Suppressor macrophage treated with lipopolysaccharide for 1 hour (primary cell): ENCODE measurements at places on chromosomes 12 and 14.

GRCh38 chr12:70258605-70259403, 15.6 kb downstream of the CNOT2 start:
- DNase-seq: no peak

DNA sequence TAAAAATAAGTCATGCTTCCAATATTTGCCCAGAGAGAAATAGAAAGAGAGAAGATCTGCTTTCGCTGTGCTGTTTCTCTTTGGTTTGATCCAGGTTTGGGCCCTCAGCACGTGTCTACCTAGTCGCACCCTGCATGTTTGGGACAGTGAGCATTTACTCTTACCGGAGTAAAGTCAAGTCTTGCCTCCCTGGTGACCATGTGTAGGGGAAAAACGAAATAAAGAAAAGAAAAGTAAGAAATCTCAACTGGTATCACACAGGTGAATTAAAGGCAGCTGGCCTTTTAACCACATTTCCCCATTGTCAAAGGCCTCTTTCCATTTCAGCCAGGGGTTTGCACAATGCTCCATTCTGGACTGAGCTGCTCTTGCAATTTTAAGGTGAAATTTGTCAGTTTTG, 619.4 kb downstream of the VRK1 start:
- DNase-seq: no peak

- no peak for DNase-seq
These were observed 114.7 kb upstream of the MYL2 start for GRCh38 chr12:111034886-111035577.

DNA sequence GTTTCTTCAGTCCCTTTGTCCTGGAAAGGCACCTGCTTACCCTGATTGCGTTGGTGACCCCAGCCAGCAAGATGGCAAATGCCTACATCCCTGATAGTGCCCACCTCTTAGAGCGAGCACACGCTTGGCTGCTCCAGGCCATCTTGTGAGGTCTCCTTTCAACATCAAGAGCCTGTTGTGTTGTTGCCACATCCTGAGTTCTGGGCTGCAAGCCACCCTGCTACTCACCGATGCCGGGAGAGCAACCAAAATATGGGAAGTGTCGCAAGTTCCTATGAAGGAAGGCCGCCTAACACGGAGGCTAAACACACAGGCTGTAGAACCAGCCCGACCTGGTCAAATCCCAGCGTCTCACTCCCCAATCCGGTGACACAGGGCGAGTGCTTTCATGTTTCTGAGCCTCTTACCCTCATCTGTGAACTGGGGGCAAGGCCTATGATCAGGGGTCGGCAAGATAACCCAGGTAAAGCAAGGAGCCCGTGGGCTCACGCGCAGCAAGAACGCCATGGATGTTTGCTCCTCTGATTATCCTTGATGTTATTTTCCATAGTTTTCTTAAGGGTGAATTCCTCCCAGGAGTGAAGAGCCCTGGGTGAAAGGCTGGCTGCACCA, 98.4 kb downstream of the LGMN start:
- peak; percentile 89 for DNase-seq

DNA sequence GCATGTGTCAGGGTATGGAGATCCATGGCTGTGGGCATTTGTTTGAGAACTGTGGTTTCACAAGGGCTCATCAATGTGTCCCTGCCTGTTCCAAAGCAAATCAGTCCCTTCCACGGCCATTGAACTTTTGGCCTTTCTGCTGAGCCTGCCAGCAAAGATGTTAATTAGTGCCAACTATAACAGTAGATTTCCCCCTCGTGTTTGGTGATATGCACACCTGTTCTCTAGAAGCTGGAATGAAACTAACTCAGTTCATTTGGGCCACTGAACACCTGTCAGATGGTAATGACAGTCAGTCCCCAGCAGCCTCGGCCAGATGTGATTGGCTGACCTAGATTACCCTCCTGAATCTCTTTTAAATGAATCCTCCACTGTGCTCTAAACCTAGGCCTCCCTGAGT, 43.2 kb downstream of the IRAK3 start:
- DNase-seq: no peak

DNA sequence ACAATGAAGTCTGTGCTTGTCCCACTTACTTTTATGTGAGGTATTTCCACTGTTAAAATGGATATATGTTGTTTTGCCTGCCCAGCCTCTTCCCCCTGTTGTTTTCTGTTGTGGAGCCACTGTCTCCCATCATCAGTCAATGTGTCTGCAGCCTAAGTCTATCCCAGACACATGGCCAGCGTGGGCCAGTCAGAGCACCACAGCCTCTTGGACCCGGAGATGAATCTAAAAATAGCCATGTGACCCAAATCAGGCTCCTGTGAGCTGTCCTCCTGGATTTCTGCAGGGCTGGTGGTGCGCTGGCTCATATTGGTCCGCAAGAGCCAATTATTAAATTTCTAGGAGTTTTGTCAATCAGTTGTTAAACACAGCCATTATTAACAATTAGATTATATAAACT, 44.0 kb upstream of the PRICKLE1 start:
- no peak for DNase-seq

DNA sequence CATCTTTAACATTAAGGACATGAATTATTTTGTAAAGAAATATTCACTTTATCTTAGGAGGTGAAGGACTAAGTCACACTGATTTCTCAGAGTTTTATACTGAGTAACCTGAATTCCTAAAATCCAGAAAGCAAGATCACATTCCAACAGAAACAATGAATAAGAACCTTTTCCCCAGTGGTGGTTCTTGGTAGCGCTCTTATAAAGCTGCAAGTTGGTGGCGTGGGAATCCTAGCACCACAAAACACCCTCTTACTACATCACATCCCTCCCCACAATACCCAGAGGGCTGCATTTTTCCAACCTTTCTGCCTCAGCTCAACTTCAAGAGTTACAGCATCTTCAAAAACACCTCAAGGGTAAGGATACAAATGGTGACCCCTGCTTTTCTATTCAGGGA, 44.0 kb upstream of the SMUG1 start:
- no peak for DNase-seq

- DNase-seq: no peak
These were observed at the start of gene GALNT16 for GRCh38 chr14:69259527-69260189. Gene GALNT16 (plus strand): TSS chr14:69260158. CDS start chr14:69260291, 133 bp downstream.

- DNase-seq: no peak
These were observed 2.8 kb downstream of the CDK2AP1 start for GRCh38 chr12:123268850-123269249.

DNA sequence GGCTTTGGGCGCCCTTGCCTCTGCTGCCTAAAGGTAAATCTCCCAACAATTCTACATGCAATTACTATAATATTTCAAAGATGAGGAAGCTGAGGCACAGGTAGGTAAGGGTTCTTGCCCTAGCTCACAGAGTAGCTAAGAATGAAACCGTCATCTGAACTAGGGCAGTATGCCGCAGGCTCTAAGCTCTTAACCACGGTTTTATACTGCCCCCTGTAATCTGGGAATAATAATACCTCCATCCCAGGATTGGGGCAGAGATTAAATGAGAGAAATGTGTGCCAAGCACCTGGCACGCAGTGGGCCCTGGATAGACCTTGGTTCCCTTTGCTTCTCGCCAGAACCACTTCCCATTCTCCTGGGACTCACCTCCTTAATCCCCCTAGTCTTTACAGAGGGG, 1.5 kb upstream of the HRK start:
- DNase-seq: peak; percentile 21

DNA sequence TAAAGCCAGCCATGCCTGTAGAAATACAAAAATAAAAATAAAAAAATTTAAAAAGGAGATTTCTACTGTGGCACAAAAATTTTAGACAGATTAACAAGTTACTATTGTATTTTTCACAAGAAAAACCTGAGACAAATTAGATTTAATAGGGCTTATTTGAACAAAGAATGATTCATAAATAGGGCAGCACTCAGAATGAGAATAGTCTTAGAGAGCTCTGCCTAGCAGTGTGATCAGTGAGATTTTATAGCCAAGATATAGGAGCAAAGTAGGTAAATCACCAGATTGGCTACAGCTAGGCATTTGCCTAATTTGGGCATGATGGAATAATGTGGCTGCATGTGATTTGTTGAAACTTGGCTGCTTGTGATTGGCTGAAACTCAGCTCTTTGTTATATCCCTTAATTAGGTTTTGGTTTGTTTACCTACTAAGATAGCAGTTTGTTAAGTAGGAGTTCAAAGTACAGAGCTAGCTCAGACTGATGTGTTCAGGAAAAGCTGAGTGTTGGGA, 279.7 kb upstream of the TMTC1 start:
- no peak for DNase-seq

- no peak for DNase-seq
These were observed 184.9 kb upstream of the MYL2 start for GRCh38 chr12:111105294-111105693.

GRCh38 chr12:101697930-101698799, 725 bp downstream of the CHPT1 start:
- DNase-seq: peak; percentile 38

GRCh38 chr12:52600071-52600470, 1.2 kb downstream of the KRT72 start:
- DNase-seq: no peak

- no peak for DNase-seq
These were observed 8.9 kb downstream of the RFLNA start for GRCh38 chr12:124303579-124304313.

DNA sequence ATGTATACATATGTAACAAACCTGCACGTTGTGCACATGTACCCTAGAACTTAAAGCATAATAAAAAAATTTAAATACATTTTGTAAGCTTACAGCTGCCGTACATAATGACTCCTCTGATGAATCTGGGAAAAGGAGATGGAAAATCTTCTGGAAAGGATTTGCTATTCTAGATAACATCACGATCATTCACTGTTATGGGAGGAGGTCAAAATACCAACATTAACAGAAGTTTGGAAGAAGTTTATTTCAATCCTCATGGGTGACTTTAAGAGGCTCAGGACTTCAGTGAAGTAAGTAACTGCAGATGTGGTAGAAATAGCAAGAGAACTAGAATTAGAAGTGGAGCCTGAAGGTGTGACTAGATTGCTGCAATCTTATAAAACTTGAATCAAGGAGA, 172.2 kb downstream of the SLC16A7 start:
- no peak for DNase-seq

DNA sequence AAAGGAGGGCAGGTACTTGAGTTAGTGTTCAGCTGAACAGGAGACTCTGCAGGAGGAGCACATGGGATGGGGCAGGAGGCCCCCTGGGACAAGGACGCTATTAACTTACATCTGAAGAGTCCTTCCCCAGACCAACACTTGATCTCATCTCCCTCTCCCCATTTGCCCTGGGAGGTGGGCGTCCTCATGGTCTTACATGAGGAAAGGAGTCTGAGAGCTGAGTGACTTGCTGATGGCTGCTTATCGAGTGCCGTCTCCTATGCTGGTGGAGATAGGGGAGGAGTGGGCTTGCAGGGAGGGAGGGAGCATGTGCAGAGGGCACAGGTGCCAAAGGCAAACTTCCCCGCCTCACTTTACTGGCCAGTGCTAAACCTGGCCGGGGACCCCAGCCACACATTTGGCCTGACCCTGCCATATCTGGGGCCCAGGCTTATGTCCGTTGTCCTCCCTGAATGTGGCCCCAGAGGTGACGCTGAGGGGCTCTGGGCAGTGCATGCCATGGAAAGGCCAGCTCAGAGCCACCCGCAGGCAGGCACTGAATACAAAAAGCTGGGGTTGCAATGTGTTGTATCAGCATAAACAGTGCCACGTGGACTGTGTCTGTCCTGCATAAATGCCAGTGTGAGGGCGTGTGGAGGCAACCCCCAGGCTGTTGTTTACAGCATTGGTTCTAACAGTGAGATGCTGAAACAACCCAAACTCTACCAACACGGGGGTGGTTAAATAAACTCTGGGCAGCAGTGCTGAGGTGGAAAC, 29.4 kb downstream of the FAIM2 start:
- no peak for DNase-seq

- DNase-seq: peak; percentile 51
These were observed 95.1 kb downstream of the LLPH start for GRCh38 chr12:66035288-66035966.

DNA sequence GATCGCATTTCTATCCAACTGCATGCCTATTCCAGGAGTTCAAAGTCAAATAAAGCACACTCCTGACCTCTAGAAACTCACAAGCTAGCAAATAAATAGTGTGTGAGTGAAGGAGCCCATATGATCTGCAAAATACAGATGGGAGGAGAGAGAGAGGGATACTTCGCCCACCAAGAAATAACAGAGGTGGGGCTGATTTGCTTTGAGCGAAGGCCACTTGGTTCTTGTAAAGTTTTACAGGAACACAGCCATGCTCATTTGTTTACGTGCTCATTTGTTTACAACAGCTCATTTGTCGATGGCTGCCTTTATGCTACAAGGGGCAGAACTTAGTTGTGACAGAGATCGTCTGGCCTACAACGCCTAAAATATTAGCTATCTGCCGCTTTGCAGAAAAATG, 63.4 kb upstream of the GPATCH2L start:
- no peak for DNase-seq

DNA sequence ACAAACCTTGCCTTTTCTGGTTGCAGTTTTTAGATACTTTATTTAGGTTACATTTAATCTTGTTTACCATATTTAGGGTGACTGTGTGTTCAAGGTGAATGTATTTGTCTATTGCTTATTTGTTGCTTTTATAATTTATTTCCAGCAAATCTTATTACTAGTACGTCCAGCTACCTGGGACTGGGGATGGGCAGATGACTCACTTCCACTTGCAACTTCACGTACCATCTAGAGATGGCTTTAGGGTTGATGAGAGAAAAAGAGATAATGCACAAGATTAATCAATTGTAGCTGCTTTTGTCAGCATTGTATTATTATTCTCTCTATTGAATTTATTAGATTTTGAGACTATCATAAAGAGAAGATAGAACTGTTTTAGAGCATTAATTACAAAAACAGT, 5.1 kb downstream of the MIPOL1 start:
- DNase-seq: no peak

GRCh38 chr12:50354908-50355307, 41.5 kb downstream of the FAM186A start:
- no peak for DNase-seq

DNA sequence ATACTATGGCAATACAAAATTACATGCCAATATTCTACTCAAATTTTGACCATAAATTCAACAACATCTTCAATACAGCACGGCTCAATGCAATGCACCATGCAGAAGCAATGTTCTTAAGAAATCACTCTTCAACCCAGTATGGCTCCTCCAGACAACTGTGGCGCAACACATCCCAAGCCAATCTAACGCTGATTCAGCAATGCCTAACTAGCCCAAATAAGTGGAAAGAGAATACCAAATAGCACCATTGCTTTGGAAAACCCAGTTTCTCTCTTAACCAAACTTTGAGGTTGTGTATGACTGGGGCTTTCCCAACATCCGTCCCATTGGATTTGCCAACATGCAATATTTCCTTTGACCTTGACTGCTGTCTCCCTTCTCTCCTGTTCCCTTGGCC, 211.1 kb upstream of the TBX3 start:
- no peak for DNase-seq

GRCh38 chr14:91570021-91570420, 59.9 kb upstream of the PPP4R3A start:
- DNase-seq: no peak

DNA sequence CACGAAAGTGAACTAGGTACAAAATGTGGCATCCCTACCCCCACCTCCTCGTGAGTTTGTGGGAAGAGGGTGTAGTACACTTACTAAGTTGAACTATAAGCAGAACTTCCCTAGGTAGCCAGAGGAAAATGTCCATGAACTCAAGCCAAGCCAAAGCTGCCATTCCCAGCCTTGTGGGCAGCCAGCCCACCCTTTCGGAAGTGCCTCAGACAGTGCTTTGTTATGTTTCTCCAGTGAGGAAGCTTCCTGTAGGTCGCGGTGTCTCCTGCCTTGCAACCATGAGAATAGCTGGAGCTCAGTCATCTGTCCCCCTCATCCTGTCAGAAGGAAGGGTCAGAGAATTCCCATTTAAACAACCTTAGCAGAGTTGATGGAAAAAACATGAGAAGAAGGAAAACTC, 266.9 kb downstream of the DUSP6 start:
- DNase-seq: no peak

GRCh38 chr12:74537126-74537706, 419 bp upstream of the ATXN7L3B start:
- DNase-seq: peak; percentile 43
